Eye (tissue), 1 donor: ENCODE measurements at places on chromosomes 1 and 21.
A peak's percentile ranks its signal among the peaks of the same experiment; 100 is the strongest.

- no peak for DNase-seq
Measured at GRCh38 chr21:43973634-43973955, 38.5 kb upstream of the TRAPPC10 start.

- DNase-seq, result no peak
Measured at GRCh38 chr1:183575606-183576005, 14.7 kb downstream of the NCF2 start.

DNA sequence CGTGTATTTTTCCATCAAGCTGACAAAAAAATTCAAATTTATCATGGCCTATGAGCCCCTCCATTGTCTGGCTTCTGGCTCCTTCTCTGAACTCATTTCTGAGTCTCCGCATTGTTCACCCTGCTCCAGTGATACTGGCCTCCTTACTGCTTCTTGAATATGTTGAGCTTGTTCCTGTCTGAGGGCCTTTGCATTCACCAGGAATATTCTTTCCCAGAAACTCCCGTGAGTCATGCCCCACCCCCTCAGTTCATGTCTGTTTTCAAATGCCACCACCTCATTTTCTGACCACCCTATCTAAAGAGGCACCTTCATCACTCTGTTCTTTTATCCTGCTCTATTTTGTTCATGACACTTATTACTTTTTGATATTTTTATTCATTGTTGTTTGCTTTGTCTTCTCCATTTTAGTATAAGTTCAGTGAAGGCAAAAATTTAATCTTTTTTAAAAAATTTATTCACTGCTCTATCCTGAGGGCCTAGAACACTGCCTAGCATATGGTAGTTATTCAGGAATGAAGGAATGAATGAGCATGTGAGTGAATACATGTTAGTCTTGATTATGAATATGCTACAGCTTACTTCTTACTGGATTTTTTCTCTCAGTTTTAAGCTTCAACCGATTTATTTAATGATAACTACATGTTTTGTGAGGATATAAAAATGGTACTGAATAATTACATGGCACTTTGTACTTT, 140.4 kb upstream of the C1orf105 start:
- DNase-seq, result no peak

DNA sequence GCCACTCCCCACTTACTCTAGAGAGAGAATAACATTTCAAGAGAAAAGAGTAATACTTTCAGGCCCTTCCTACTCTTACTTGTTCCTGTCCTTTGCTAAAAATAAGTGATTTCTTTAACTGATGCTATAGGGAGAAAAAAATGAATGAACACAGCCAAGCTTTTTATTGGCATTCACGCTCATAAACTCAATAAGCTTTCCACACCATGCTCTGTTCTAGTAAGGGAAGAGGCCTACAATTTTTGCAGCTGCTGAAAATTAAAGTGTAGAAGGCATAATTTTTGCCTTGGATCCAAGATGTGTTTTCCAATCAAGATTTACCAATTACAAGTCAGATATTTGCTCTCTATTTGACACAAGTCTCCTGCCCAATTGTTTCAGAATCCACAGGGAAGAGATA, 188.1 kb upstream of the RGS18 start:
- DNase-seq, result no peak

DNA sequence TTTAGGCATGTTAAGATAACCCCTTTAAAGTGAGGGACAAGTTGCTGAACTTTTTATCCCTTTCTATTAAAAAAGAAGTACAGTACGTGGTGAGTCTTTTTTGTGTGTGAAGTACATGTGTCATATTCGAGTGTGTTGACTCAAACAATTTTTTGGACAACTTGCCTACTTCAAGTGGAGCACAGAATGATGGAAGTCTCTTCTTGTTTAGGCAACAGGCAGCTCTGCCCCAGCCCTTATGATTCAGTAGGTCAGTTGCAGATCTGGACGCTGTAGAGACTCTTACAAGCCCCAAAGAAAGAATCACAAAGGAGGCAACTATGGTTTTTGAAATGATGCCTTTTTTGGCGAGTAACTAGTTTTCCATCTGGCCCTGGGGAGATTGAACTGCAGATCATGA, 14.4 kb upstream of the ZFP69B start:
- no peak for DNase-seq

GRCh38 chr1:153936011-153936802, 10.3 kb downstream of the DENND4B start:
- no peak for DNase-seq

DNA sequence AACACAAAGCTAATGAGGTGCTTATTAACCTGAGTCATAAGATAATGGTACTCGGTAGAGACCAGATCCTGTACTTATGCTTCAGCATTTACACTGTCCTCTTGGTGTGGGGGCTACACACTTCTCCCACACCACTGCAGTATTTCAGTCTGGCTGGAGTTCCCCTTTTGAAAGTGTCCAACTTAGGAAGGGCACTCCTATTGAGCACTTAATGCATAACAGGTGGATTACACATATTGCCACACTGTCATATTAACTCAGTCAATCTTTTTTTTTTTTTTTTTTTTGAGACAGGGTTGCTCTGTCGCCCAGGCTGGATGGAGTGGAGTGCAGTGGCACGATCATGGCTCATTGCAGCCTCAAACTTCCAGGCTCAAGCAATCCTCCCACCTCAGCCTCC, 1.5 kb downstream of the GPATCH4 start:
- DNase-seq, result no peak

GRCh38 chr1:176448340-176448739, 14.6 kb upstream of the PAPPA2 start:
- no peak for DNase-seq

DNA sequence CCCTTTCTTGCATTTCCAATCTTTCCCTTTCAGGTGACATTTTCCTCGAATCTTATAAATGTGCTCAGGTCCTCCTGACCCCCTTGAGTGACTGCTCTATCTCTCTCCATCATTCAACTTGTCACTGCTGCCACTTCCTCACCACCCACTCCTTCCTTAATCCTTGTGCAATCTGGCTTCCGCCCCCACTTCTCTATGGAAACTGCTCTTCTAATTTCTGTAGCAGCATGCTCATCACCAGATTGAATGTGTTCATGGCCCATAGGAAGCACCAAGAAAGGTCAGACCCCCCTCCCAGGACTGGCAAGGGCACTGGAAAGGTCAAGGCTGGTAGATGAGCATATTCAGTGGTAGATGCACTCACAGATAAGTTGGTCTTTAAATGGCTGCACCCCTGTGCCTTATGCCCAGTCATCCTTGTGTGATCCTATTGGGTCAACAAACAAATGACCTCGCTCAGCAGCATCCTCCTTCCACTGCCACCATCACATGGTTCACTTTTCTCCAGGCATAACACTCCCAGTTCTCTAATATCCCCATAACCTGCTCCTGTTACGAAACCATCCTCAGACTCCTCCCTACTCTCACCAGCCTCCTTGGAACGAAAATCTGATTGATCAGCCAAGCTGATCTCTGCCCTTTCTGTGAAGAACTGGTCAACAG, 288.5 kb upstream of the POU3F1 start:
- no peak for DNase-seq

DNA sequence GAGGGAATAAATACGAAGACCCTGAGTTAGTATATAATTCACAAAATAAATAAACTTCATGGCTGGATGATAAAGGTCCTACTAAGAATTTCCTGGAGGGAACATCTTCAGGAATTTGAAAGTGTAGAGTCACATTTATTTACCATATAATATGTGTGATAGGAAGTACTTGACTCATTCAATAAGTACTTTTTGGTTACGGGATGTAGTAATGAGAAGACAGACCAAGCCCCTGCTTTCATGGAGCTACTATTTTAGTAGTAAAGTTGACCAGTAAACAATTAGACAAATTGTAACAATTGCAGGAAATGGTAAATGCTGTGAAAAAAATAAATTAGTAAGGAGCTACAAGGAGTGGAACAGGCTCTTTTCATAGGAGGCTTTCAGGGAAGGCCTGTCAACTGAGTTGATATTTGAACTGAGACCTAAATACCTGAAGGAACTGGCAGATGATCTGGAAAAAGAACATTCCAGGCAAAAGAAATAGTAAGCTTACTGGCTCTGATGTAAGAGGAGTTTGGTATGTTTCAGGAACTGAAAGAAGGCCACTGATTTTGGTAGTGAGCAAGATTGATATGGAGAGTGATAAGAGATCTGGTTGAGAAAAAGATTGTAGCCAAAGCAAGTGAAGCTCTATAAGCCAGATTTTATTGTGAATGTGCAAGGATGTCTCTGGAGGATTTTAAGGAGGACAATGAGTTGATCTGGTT, 36.2 kb downstream of the CAMSAP2 start:
- no peak for DNase-seq

GRCh38 chr1:76871355-76871974, 4.2 kb downstream of the ST6GALNAC5 start:
- no peak for DNase-seq

DNA sequence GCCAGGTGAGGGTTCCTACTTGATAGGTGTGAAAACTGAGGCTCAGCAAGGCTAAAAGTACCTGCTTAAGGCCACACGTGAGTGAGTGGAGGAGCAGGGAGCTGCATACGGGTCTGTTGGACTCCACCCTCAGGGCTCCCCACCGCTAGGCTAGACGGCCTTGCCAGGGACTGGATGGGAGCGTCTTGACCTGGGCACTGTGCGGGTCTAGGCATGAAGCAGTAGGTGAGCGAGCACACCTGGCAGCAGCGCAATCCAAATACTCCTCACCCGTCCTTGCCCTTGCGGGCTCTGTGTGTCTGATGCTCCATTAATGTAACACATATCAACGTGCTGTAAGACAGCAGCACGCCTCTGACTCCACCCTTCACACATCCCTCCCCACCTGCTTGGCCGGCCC, 94.0 kb downstream of the LACTBL1 start:
- DNase-seq, result no peak

- DNase-seq, result peak; percentile 21
Measured at GRCh38 chr1:201025571-201026002, 2.1 kb upstream of the KIF21B start.

- no peak for DNase-seq
Measured at GRCh38 chr1:55055084-55055882, 15.9 kb downstream of the PCSK9 start.

DNA sequence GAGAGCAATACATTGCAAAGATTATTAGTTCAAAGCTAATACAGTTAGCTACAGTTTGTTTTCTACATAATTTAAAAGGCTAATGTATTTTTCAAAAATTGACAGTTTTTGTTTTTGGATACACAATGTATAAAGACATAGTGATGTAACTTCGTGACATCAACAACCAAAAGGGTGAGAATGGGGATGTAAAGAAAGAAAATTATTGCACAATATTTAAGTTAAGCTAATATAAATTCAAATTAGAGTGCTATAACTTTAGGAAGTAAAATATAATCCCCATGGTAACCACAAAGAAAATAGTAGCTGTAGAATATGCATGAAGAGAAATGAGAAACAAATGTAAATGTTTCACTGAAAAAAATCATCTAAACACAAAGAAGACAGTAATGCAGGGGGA, 334.4 kb upstream of the DEPDC1 start:
- DNase-seq, result no peak

GRCh38 chr1:37153116-37154100, 119.1 kb upstream of the GRIK3 start:
- no peak for DNase-seq

DNA sequence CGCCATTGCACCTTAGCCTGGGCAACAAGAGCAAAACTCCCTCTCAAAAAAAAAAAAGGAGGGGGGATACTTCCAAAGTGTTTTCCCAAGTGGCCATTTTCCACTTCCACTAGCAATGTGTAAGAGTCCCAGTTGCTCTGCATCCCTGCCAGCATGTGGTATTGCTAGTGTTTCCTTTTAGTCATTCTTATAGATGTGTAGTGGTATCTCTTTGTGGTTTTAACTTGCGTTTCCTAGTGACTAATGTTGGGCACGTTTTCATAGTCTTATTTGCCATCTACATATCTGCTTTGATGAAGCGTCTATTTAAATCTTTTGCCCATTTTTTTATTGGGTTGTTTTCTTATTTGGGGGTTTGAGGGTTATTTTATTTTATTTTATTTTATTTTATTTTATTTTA, 31.1 kb downstream of the INAVA start:
- DNase-seq, result no peak

DNA sequence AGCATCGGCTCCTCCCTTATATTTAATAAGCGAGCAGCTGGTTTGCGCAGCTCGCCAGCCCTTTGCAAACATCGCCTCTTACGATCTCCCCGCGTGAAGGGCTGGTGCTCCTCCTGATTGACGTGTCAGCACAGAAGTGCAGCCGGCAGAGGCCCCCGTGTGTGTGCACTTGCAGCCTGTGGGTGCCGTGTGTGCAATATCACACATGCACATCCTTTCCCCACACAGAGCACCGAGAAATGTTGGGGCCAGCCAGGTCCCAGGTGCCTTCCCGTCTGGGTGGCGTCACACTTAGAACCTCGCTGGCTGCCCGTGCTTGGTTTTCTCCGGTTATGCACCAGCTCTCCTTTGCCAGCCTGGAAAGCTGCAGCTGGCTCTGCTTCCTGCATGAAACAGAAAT, 126.6 kb upstream of the AJAP1 start:
- DNase-seq, result peak; percentile 40

- no peak for DNase-seq
Measured at GRCh38 chr1:182709225-182709764, 24.9 kb upstream of the RGS8 start.

GRCh38 chr21:17828223-17828622, 9.1 kb upstream of the C21orf91 start:
- no peak for DNase-seq

DNA sequence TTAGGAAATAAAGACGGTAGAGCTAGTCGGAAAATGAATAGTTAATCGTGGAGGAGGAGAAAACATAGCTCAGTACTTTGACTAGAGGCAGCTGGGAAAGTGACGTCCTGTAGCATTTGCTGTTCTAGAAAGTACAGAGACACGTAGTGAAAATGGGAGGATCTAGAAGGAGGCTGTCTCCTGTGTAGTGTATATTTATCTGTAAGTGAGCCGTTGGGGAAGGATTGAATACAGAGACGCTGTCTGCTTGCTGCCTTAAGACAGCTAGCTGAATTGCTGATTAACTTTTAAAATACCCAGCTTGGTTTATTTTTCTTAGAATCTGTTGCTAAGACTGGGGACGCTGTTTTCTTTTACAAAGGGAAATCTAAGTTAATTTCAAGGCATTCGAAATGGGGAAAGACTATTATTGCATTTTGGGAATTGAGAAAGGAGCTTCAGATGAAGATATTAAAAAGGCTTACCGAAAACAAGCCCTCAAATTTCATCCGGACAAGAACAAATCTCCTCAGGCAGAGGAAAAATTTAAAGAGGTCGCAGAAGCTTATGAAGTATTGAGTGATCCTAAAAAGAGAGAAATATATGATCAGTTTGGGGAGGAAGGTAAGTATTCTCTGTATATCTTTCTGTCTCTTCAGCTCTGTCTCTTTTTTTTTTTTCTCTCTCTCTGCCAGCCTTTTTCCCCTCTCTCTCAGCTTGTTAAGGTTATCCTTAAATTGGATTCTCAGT, at the start of gene DNAJB4:
Gene DNAJB4, plus strand, starts transcription at position 221 of the 729 bp plus-strand sequence. Its CDS starts 172 bp downstream, at position 393.
- peak; percentile 96 for DNase-seq

DNA sequence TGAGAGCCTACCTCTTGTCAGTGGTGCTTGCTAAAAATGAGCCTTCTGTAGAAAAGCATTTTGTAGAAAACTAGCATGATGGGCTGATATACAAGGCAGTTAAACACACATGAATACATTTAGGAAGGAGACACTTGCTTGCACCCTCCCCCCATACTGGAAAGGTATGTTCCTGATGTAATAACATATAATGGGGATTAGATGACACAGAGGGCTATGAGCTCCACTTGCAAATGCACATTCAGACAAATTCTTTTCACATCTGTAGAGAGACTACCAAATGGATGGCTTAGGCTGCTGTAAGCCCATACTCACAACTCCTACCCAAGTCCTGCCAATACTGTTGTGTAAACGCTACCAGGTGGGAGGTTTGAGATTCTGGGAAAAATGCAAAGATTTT, 634.0 kb downstream of the SMYD3 start:
- no peak for DNase-seq
